ENCODE measurements at places on chromosomes 7 and 10.

DNA sequence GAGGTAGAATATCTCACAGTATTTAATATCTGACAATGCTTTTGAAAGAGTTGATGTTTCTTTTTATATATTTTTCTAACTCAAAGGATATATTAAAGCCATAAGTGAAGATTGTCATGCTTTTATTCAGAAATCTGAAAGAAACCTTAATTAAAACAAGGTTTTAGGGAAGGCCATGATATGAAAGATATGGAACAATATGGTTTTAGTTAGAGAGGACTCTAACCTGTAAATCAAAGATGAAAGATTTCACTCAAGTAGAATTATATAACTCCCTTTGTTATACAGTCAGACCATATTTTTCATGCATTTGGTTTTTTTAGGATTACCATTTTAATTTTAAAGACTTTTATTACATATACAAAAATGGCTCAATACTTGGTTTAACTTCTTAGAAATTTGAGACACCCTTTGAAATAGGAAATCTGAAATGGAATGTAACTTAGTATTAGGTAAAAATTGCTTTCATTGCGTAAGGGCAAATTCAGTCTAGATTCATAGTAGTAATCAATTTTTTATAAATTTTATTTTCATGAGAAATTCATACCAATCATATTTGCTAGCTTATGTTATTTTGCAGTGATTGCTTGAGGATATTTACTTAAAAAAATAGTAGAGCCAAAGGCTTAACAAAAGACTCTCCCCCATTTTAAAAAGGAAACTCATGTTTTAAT is 119.8 kb downstream of the TWIST1 start:
- H3K4me1 ChIP-seq: no peaks in the 10 kb centered on the region
- H3K27ac ChIP-seq: no peak overlapping the region
- H3K27me3 ChIP-seq: no peaks in the 10 kb centered on the region
- DNase-seq: no peak
- H3K36me3 ChIP-seq: no peaks in the 10 kb centered on the region
- H3K4me3 ChIP-seq: no peak overlapping the region

DNA sequence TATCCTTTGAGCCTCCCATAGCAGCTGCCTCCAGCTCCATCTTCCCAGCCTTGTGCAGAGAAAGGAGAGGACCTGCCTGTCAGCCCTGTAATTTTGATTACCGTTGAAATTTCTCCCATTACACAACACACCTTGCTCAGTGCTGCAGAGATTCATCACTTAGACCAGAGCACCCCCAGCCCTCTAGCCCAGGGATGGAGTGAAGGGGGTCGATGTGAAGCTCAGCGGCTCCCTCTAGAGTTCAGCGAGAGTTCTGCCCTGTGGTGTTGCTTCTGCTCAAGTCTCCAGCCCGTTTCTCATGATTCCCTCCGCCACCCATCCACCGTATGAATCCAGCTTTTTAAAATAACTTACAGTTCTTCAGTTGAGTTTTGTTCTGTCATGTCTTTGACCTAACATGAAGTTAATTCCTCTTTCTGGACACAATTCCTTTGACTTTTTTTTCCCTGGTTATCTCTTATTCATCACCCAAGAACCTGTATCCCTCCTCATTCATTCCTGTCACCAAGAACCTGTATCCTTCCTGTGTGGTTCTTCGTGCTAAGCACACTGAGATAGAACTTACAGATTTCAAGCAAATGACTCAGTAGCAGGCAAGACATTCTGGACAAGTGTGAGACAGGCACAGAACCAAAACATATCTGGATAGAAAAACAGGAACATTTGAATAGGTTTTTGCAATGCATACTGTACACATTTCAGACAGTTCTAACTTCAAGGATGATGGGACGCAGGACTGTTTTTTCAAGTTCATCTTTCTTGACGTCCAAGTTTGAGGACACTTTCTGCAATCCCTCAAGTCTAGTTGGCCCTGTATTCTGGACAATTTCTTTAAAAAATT is 35.0 kb upstream of the ZNF32 start:
- peaks cover 2% of the 10 kb centered on the region for H3K27me3 ChIP-seq
- no peaks in the 10 kb centered on the region for H3K36me3 ChIP-seq
- peak; percentile 72 for DNase-seq

DNA sequence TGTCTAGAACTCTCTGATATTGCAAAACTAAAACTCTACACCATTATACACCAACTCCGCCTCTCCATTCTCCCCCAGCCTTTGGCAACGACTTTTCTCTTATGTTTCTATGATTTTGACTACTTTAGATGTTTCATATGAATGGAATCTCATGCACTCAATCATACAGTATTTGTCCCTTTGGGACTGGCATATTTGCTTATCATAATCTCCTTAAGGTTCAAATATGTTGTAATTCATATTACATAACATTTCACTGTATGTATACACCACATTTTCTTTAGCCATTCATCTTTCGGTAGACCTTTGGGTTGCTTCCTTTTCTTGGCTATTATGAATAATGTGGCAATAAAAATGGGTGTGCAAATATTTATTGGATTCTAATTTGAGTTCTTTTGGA is 164.4 kb downstream of the ARL4A start:
- no peaks in the 10 kb centered on the region for H3K36me3 ChIP-seq
- H3K4me1 ChIP-seq: no peaks in the 10 kb centered on the region
- H3K27ac ChIP-seq: no peak overlapping the region
- H3K4me3 ChIP-seq: no peak overlapping the region
- no peak for DNase-seq
- H3K27me3 ChIP-seq: no peaks in the 10 kb centered on the region

DNA sequence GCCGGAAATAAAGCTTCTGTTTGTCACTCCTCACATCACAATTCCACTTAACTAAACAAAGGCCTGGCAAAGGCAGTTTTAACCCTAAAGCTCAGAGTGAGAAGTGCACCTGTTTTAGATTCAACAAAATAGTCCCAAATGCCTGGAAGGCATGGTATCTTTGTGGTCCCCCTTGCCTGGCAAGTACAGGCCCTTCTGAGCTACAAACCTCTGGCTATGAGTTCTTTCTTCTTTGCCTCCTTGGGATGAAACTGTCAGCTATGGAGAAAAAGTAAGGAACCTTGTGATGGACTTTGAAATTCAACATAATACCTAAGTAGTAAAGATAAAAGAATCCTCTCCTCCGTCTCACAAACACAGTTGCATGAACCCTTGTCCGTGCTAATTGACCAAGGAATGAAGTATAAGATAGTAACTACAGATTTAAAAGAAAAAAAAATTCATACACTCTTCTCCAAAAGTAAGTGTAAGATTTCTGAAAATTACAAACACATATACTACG is 244.5 kb upstream of the ETV1 start:
- H3K36me3 ChIP-seq: no peaks in the 10 kb centered on the region
- H3K4me3 ChIP-seq: no peak overlapping the region
- H3K27me3 ChIP-seq: no peaks in the 10 kb centered on the region
- no peak overlapping the region for H3K27ac ChIP-seq
- H3K4me1 ChIP-seq: no peaks in the 10 kb centered on the region
- no peak for DNase-seq

DNA sequence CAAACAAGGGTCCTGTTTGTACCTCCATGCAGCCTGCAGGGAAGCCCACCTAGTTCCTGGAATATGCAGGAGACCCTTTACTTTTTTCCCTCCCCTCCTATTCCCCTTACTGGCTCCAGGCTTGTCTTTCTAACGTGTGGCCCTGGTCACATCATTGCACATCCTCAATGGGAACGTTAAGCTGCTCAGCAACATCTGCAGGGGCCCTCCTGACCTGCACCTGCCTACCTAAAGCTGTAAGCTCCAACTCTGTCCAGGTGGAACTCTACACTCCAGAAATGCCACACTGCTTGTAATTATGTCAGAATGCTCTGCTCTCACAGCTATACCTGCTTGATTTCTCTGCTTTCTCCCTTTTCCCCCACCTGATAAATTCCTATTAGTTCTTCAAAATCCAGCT is 72.1 kb downstream of the ARMC3 start:
- no peak overlapping the region for H3K27ac ChIP-seq
- no peak overlapping the region for H3K4me3 ChIP-seq
- H3K36me3 ChIP-seq: no peaks in the 10 kb centered on the region
- no peak for DNase-seq
- no peaks in the 10 kb centered on the region for H3K4me1 ChIP-seq

DNA sequence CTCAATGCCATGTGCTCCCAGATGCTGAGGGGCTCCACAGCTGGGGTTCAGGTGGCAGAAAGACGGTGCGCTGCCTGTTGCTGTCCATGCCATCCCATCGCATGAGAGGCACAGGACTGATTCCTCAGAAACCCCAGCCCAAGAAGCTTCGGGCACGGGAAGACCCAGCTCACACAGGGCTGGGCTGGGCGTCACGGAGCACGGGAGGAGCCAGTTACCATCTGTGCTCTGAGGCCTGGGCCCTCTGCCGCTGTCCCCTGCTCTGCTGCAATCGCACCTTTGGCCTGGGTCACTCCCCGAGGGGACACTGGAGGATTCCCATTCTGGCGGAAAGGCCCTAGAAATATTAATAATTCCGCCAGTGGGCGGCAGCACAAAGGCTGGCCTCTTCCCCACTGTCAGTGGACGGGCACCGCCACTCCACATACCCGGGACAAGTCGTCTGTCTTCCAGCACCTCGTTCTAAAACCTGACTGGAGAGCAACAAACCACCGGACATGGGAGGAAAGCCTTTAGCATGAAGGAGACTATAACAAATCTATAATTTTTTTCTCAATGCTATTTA is 92.1 kb downstream of the PIP4K2A start:
- no peak overlapping the region for H3K4me3 ChIP-seq
- no peak overlapping the region for H3K27ac ChIP-seq
- peaks cover 15% of the 10 kb centered on the region for H3K4me1 ChIP-seq
- DNase-seq: no peak

GRCh38 chr10:86056672-86057071 is 309.9 kb downstream of the GRID1 start:
- H3K36me3 ChIP-seq: no peaks in the 10 kb centered on the region
- no peaks in the 10 kb centered on the region for H3K27me3 ChIP-seq
- no peak for DNase-seq
- no peak overlapping the region for H3K4me3 ChIP-seq
- no peak overlapping the region for H3K27ac ChIP-seq
- H3K4me1 ChIP-seq: no peaks in the 10 kb centered on the region

DNA sequence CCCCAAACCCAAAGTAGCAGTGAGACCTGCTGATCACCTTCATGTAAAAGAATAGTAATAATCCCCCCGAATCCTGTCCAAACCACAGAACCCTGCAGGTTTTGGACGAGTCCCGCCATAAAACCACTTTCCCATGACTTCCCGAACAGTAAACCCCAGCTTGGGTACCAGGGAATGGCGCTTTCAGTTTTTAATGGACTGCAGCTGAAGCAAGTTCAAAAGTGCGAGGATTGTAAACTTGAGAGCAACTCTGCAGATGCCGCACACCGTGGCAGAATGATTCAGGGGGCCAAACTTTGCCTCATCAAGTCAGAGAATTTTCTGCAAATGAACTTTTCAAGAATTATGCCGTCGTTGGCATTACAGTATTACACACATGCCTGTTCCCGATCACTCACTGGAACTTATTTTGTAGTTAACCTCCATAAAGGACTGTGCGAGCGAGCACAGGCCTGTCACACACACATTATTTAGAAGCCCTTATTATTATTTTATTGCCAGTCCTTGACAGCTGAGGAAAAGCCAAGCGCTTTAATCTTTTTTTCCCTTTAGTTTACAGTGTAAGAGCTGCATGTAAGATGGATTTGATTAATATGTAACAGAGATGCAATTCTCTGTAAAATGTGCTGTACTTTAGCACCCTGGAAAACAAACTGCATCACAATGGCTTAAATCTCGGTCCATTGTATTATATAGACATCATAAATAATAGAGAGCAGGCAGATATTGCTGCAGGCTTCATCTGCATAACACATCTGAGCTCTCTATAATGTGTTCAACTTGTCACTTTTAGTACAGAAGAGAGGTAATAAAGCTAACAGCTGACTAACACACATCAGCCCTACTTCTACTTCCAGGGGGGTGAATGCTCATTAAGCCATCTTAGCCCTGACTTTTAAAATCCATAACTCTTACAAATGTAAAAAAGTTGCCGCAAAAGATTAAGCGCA is 493.5 kb upstream of the GALNT17 start:
- H3K27ac ChIP-seq: no peak overlapping the region
- no peaks in the 10 kb centered on the region for H3K36me3 ChIP-seq
- H3K27me3 ChIP-seq: no peaks in the 10 kb centered on the region
- no peak overlapping the region for H3K4me3 ChIP-seq
- DNase-seq: no peak
- no peaks in the 10 kb centered on the region for H3K4me1 ChIP-seq

All from H1 (cell line).